ENCODE measurements at places on chromosomes 2 and 18.

DNA sequence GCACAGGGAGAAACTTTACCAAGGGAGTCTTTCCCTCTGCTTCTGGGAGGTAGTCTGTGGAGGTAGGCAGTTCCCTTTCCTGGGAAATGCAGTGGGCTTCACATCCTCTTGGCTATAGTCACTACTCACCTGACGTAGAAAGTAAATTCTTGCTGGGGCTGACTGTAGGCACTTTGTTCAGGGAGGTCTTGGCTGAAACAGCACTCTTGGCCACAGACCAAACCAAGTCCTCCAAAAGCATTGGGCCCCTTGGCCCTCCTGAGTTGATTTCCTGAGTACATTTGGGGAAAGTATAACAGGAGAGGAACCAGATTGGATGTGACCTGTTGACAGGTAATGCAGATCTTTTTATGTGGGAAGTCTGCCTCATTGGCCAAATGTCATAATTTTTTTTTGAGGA is 108.9 kb downstream of the MGAT5 start:
- DNase-seq, result no peak

DNA sequence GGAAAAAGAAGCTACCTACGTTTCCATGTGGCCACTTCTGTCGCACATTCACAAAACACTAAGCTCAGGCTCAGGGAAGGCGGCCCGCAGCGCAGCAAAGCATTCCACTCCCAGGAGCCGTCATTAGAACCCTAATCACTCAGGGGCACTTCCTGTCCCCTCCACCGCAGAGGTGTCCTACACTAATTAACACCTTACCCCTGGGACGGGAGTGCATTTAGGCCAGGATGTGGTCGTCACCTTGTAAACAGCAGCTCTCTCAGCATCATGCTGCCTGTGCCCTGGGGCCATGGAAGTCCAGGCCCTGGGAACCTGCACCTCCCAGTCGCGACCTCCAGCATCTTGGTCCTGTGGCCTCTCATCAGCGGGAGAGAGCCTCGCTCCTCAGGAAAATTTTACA is 359.8 kb upstream of the SALL3 start:
- DNase-seq, result no peak

DNA sequence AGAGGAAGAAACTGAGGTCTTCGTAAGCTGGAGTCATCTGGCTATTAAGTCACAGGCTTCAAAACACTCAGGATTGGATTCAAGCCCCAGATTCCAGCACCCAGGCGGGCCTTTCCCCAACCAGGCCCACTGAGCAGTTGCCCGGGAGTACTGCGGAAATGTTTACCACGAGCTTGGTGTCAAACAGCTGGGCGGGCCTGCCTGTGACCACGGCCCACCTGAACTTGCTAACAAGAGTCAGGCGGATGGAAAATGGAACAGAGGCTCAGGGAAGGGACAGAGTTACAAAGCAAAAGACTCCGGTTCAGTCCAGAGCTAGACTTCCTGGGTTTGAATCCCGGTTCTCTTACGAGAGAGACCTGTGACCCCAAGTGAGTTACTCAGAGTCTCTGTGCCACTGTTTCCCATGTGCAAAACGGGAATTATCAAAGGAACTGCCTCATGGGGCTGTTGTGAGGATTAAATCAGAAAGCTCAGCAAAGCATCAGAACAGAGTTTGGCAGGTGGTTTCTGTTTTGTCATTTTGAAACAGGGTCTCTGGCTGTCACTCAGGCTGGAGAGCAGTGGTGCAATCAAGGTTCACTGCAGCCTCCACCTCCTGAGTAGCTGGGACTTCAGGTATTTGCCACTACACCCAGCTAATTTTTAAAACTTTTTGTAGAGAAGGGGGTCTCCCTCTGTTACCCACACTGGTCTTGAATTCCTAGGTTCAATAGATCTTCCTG is 49.0 kb upstream of the TFCP2L1 start:
- no peak for DNase-seq

DNA sequence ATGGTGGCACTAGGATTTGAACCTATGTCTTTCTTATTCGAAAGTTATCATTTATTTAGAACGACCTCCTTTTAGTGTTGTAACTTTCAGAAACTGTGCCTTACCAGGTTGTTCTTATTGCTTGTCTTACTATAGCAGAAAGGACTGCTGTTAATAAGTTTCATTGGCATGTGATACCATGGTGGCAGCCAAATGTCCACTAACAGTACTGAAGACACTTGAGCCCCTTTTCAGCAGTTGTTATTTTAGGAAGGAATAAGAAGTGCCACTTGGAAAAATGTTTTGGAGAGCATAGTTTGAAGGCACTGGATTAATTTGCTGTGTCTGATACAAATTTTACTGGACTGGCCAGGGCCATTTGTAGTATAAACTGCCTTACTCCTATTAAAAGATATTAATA is 37.7 kb downstream of the CEP192 start:
- no peak for DNase-seq

- DNase-seq, result no peak
These were observed 78.3 kb downstream of the SKA1 start for GRCh38 chr18:50453014-50453680.

DNA sequence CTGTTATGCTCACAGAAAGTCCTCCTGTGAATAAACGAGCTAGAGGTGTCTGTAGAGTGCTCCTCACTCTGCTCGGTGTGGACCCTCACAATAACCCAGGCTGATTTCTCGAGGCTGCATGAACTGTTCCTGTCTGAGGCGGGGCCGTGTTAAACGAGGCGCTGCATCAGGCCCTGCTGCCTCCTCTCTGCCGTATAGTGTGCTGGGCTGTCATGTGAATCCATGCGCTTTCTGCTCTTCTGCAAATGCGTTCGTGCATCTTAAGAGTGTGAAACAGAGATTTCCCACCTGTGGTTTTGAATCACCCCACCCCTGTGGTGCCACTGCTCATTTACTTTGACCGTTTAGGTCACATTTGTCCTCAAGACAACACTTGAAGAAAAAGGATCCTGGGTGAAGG is 26.2 kb downstream of the TRAF3IP1 start:
- DNase-seq, result no peak

DNA sequence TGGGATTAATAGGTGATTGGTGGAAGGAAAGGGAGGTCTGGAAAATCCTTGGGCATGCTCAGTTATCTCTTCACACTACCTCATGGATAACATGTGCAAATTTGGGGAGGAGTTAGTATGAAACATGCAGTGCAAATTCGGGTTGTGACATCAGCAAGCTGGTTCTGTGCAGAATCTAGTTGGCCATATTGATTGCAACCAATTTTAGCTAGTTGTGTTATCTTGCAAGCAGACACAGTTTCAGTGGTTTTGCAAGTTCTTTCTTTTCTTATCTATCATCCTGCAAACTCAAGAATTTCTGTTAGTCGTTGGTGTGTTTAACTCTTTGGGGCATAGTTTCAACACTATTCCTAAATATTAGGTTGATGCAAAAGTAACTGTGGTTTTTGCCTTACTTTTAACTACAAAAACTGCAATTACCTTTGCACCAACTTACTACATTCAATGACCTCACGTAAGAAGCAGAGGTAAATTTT is 135.4 kb downstream of the PTH2R start:
- DNase-seq, result no peak

DNA sequence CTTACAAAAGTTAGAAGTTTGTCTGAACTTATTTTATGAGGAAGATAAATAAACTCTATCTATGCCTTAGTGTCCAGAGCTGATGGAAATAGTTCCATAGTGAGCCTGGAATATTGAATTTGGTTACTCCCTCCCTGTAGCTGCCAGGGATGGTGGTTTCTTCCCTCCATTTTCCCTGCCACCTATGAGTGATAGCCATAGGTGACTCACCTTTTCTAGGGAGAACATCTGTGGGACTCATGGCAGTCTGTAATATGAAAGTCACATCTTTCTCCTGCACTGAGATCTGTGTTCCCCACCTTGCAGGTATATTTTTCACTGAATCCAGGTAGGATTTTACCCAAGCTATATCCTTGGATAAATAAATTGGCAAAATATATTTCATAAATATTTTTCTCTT is 148.8 kb downstream of the TPGS2 start:
- DNase-seq, result no peak

DNA sequence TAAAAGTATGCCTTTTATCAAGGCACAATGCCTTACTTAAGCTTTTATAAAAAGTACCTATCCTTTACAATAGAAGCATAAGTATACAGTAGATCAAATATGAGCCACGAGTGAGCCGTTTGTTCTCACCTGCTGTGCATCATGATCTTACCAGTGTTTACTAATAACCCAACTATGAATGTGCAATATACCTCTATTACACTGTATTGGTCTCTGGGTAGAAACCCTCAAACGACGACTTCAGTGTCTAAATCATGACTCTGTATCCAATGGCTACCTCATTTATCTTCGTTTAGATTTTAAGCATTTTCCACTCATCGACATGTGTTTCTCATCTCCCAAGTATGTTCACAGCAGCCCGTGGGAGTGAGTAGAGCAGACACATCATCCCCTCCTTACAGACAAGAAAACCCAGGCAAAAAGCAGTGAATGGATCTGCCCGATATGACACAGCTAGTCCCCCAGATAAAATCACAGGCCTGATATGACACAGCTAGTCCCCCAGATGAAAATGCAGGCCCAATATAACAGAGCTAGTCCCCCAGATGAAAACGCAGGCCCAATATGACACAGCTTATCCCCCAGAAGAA is 279.8 kb downstream of the TNS1 start:
- DNase-seq, result no peak

GRCh38 chr18:23529604-23530003 is 26.3 kb downstream of the RMC1 start:
- DNase-seq, result no peak

DNA sequence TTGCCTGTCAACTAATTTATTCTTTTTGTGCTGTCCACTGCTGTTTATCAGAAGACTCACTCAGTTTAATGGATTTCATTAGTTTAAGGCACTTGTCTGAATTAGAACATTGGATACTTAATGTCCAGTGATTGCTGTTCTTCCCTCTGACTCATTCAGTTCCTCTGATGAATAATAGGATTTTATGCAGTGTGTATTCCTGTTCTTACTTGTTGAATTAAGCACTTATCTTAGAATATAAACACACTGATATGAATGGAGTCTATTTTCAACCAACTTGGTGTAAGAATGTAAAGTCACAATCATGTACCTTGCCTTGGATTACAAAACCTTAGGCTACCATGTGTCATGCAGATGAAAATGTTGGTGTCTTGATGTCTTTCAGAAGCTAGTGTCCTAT is 87.0 kb upstream of the PROKR1 start:
- no peak for DNase-seq

GRCh38 chr18:3340682-3341097 is 78.8 kb downstream of the MYL12B start:
- DNase-seq, result no peak

DNA sequence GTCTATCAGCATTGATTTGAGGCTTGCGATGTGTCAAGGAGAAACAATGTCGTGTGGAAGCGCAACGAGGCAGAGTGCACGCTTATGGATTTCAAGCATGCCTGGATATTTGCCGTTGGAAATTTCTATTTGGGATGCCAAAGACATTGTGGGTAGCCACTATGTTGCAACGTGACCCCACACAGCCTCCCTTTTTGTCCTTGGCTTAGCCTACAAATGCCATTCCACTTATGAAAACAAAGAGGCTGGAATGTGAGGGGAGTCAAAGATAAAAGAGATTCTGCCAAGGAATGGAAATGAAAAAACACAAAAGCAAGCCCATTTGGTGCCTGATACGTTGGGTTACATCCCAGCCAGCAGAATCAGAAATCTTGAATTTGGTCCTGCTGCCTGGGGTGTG is 721.2 kb downstream of the GALR1 start:
- DNase-seq, result no peak

DNA sequence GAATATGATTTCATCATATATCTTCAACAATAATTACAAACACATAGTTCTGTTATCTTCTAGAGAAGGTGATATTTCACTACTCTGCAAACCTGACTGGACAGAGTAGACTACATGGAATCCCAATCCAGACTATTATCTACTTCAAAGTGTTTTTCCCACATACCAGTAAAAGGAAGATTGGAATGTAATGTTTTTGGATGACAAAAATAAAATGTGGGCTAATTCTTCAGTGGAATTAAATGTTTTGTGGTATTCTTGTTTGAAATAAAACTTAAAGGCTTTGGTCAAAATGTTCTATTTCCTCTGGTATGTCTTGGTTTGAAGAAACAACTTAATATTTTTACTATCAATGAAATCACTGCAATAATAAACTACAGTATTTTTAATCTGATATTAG is 22.1 kb downstream of the COL5A2 start:
- no peak for DNase-seq

- DNase-seq, result no peak
These were observed 588.4 kb downstream of the SLC4A3 start for GRCh38 chr2:220215785-220216184.

- DNase-seq, result no peak
These were observed 71.6 kb downstream of the BOLA3 start for GRCh38 chr2:74076074-74076470.

- no peak for DNase-seq
These were observed 50.0 kb upstream of the RFX8 start for GRCh38 chr2:101524806-101525430.

DNA sequence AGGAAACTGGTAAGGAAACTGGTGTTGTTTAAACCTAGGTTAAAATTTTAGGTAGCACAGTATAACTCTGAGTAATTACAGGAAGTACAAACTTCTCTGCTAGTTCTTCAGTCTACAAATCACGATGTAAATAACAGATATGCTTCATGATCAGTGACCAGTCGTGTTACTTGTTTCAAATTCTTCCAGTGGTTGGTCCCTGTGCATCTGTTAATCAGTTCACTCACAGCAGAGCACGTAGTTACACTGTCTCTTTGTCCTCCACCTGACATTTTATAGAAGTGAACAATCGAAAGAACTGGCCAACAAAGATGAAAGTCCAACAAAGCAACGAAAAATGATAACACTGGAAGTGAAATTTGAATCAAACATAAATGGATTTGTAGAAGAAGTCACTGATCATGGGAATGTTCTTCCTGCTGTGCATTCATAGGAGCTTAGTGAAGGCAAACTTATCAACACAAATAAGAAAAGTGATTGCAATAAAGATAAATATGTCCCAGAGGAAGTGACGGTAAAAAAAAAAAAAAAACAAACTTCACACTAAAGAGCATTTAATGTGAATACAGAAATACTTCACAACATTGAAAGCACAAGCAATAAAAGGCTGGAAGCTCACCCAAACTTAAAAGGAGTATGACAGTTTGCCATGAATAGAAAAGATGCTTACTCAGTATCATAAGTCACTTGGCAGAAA is 7.0 kb downstream of the EIF2AK2 start:
- no peak for DNase-seq

GRCh38 chr2:16123856-16124780 is 183.8 kb downstream of the MYCN start:
- DNase-seq, result no peak

- DNase-seq, result no peak
These were observed 54.1 kb downstream of the DYSF start for GRCh38 chr2:71507476-71507875.

GRCh38 chr18:13800505-13801259 is 23.3 kb upstream of the MC5R start:
- no peak for DNase-seq

GRCh38 chr2:72716601-72717000 is 109.2 kb downstream of the EXOC6B start:
- no peak for DNase-seq
